ENCODE measurements at places on chromosomes 3 and 15. TPM values are rescaled to one million over a fixed set of nuclear protein-coding genes. Genes with fewer than 3 reads are reported as not detected.

SEC11A gene
- total RNA-seq, result 62.4 TPM

MKRN2OS gene
- total RNA-seq, result not detected

TMEM108 gene
- 0.18 TPM for total RNA-seq

TLNRD1 gene
- 2.2 TPM for total RNA-seq

ONECUT1 gene
- not detected for total RNA-seq

ACOX2 gene
- 17.8 TPM for total RNA-seq

- DNase-seq, result no peak
Measured at GRCh38 chr3:177475356-177475665, 278.0 kb upstream of the TBL1XR1 start.

- DNase-seq, result no peak
Measured at GRCh38 chr15:50151476-50151875, 30.5 kb upstream of the SLC27A2 start.

GRCh38 chr3:47747558-47747957, 34.1 kb downstream of the SMARCC1 start:
- DNase-seq, result no peak

- peak; percentile 88 for DNase-seq
Measured at GRCh38 chr15:29668120-29668602, 154.1 kb downstream of the TJP1 start.

DNA sequence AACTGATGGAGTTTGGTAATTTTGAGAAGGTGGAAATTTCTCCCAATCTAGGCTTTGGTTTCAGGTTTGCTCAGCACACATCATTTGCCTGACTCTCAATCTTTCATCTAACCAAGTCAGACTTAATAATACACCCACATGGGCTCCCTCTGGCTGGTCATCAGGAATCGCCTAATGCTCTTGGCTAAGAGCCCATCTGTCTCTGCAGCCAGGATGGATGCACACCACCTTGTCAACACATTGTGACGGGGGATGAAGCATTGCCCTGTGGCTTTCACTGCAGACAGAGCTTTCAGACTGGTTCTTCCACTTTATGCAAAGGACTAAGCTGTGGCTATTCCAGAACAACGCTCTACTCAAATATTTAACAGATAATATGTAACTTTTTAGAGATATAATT, 3.0 kb upstream of the HDGFL3 start:
- DNase-seq, result no peak

GRCh38 chr3:45667569-45667934, 21.6 kb upstream of the SACM1L start:
- no peak for DNase-seq

GRCh38 chr3:71513081-71513480, 70.4 kb downstream of the FOXP1 start:
- DNase-seq, result no peak

DNA sequence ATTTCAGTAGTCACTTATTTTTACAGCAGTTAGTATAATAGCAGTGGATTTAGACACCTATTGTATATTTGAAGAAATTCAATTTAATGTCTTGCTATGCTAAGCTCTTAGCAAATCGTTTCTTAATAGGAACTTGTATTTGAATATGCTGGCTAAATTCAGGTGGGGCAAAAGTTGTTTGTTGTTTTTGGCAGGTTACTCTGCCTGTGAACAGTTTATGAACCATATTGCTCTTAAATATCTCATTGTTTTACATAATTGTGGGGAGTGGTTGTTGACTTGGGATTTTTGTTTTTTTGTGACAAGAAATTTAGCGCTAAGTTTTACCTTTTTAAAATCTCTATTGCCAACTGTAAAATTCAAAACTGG, 43.4 kb downstream of the NR2C2 start:
- no peak for DNase-seq

DNA sequence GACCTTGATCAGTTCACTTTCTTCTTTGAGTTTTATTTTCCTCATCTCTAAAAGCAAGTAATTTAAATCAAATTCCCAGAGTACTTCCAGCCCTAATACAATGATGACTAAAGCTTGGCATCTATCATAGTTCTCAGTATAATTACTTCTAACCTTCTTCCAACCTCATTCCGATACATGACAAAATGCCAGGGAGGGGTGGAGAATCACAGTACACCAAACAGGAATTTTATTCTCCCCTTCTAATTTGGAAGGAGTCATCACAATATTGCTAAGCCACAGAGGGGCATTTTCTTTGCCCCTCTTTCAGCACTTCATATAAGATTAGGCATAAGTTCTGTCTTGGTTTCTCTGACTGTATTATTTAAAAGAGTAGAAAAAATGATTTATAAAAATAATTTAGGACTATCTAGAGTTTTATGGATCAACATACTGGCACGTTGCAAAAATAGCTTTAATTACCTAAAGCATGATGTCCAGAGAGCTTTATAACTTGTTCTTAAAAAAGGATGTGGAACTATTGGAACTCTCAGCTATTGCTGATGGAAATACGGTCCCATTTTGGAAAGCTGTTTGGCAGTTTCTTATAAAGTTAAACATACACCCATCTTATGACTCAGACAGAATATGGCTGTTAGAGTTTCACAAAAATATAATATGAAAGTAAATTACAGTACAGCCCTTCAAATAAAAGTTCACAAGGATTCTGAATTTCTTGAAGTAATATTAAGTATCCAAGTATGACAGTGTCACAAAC, 86.9 kb upstream of the UBE2E2 start:
- no peak for DNase-seq

DNA sequence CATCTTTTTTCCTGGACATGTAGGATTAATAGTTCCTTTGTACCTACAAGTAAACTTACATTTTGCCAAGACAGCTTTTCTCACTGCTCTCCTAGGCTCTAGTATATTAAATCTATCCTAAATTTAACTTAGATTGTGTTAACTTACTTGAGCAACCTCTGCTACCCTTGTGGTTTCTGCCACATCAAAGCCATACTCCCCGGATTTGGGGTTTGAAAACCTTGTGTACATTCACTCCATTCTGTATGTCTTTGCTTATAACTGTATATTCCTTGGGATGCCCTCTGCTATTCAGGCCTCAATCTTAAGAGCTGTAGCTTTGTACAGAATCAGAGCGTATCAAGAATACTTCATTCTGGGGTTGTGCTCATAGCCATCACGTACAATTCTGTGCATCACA, 60.4 kb downstream of the ARIH1 start:
- no peak for DNase-seq

DNA sequence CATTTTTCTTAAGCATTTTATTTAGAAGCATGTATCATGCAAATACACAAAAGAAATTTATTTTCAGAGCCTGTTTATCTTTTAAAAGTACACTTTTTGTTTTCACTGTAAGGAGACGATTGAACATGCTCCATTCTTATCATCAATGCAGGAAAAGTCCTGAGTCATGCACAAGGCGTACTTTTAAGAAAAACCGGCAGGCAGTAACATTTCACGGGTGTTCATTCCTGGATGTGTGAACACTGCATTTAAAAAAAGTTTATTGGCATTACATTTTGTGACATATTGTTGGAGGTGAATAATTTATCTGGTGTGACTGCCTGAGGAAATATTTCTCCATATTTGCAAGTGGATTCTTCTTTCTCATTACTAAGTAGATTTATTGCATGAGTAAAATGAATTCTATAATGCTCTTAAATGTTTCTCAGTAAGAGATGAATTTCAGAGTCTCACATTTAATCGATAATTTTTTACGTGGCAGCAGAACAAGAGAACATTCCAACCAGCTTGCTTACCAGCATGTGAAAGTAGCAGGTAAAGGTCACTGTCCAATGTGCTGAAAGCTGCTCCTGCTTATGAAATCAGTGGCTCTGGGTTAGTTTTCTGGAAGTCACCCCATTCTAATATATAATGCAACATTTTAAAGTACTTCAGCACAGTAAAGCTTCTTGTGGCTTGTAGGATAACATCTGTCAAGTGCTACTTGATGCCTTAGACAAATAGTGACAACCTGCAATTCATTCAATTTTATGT, 87.0 kb downstream of the SV2B start:
- peak; percentile 26 for DNase-seq

GRCh38 chr3:173617490-173617889, 219.9 kb downstream of the NLGN1 start:
- no peak for DNase-seq

DNA sequence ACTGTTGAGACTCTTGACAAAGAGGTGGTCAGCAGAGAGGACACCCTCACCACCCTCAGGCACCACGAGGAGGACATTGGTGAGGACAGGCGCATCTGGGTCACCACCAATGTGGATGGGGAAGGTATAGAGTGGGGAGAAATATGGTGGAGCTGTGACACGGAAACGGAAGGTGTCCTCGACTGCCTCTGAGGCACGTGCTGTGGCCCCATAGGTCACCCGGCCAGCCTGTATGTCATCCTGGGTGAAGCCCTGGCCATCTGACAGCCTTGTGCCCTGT, 24.4 kb downstream of the CSPG4 start:
- DNase-seq, result no peak

GRCh38 chr3:62065985-62066693, 307.2 kb downstream of the FEZF2 start:
- DNase-seq, result peak; percentile 10

DNA sequence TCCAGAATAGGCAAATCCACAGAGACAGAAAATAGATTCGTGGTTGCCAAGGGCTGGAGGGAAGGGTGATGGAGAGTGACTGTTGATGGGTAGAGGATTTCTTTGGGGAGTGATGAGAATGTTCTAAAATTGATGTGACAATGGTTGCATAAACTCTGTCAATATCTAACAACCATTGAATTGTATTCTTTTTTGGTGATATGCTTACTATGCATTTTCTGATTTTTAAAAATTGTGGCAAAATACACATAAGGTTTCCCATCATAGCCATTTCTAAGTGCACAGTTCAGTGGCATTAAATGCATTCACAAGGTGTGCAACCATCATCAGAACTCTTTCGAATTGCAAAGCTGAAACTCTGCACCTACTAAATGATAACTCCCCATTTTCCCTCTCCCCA, 44.2 kb upstream of the C3orf70 start:
- DNase-seq, result no peak

DNA sequence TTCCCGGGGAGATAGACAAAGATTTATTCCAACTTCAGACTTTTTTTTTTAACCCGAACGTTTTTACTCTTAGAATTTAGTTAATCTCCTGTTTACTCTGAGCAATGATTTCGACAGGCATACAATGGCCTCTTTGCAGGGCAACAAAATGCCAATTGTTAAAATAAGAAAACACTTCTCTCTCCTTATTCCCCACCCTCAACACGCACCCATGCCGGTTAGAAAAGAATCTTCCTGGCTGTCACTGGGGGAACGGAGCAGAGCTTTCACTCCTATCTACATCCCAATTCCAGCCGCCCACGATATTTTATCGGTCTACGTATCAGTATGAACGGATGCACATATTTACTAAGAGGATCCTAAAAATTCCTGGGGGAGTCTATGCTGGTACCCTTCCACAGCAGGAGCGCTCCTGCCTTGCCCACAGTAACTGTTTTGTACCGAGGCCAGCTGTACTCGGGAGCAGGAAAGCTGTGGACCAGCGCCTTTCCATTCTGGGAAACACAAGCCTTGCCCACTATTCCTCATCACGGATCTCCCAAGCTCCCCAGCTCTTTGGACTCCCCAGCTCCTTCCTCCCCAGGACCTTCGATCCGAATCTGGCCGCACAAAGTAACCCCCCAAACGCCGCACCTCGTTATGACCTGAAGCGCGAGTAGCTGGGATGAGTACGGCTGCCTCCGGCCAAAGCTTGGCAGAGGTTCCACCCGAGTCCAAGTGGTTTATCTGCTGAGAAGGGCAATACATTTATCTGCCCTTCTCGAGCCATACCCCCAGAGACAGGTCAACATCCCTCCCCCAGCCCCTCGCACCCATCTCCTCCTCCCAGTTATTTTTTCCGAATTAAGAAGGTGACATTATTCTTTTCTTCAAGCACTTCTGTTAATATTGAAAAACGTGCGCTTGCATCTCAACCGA, 2.2 kb upstream of the FOXB1 start:
- DNase-seq, result no peak

DNA sequence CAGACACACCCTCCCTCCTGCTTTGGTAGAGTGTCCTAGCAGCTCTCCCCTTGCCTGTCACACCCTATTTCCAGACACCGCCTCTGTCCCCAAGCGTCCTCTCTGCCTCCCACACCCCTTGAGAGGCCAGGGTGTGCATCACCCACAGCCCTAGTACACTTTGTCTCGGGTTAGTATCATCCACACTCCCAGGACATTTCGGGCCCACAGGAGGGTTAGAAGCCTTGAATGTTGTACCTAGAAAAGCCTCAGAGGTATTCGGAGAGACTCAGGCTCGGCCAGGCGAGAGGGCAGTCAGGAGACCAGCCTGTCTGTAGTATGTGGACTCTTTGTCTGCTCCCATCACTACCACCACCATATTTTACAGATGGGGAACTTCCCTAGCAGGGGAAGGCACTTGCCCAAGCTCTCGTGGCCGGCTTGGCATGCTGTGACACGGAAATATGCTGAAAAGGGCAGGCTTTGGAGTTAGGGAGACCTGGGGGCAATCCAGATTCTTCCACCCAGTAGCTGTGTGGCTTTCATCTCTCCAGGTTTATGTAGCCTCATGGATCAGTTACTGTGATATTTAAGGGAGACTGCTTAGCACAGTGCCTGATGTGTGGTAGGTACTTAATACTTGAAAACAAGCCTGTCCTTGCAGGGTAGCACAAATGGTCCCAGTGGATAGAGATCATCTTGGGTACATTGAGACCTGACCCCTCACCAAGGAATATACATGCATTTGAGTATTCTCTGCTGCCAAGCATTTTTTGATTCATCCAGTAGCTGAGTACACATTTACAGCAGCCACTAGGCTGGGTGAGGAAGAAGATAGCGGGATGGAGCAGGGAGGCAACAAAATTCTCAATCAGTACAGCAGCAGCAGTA, 1.4 kb downstream of the TMEM43 start:
- no peak for DNase-seq

DNA sequence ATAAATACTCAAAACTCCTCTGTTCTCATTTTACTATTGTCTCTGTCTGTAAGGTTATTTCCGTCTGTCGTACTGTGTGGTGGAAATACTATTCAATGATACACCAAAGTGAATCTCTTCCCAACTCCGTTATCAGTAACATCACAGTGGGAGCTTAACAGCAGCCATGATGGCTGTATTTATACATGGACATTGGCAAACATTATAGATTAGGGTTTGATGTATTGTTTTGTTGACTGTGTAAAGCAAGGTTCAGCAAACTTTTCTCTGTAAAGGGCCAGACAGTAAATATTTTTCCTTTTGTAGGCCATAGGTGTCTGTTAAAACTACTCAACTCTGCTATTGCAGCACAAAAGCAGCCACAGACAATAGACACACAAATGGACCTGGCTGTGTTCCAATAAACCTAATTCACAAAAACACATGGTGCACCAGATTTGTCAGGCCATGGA, 23.2 kb downstream of the LIPC start:
- no peak for DNase-seq

DNA sequence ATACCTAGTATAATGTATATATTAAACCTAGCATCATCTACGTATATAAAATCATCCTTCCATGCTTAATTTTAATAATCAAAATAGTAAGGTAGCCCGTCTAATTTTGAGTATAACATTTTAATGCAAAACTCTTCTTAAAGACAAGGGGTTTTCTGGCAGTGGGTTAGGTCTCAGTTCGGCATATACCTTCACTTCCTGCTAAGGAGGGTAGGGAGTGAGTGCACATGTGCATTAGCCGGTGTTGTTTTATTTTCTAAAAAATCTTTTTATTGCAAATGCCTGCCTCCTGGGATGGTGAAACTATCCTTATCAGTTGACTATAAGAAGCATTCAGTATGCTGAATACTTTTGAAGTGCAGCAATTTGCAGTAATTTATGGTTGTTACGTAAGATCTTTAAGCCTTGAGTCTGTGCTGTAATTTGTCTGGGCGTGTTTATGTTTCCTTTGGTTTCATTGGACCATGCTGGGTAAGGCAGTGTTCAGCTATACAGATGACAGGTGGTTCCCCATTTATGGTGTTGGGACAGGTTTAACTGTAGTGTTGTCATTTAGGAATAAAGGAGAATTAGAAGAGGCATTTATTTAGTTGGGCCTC, 11.7 kb downstream of the ARHGEF26 start:
- DNase-seq, result peak; percentile 11
